Activated CD8-positive, alpha-beta memory T cell treated with anti-CD3 and anti-CD28 coated beads for 1 hour (primary cell): ENCODE measurements at places on chromosomes 11 and 22.

GRCh38 chr11:99522467-99523173 lies 501.9 kb downstream of the CNTN5 start:
- DNase-seq: no peak

GRCh38 chr11:1604181-1604580 lies 4.1 kb downstream of the KRTAP5-3 start:
- DNase-seq: no peak

DNA sequence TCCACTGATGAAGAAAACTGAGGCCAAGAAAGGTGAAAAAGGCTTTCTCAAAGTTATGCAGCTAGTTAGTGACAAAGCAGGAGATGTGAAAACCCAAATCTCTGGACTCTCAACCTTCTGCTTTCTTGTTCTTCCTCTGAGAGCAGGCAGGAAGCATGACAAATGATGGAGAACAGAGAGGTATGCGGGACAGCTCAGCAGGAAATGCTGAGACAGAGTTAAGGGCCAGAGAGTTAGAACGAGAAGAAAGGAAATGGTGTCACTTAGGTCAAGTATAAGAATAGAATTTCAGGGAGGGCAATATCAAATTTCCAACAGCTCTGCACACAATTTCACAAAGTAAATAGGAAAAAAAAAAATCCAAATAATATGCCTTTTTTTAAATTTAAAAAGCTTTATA lies 67.6 kb upstream of the ARHGAP42 start:
- no peak for DNase-seq

DNA sequence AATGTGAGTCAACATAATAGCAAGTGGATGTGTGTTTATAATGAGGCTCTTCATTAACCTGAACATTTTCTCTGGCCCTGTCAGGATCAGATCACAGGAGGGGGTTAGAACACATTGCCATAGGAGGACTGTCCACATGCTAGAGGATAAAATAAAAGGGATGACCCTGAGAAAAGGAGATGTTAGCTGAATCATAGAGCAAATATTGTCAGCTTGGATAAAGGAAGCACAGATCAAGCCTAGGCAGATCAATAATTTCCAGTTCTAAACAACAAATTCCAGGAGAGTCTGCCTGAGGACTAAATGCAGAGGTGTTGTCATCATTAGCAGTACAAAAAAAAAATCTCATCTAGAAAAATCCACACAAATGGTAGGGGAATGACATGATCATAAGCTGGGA lies 337.9 kb downstream of the LRRC4C start:
- DNase-seq: no peak

DNA sequence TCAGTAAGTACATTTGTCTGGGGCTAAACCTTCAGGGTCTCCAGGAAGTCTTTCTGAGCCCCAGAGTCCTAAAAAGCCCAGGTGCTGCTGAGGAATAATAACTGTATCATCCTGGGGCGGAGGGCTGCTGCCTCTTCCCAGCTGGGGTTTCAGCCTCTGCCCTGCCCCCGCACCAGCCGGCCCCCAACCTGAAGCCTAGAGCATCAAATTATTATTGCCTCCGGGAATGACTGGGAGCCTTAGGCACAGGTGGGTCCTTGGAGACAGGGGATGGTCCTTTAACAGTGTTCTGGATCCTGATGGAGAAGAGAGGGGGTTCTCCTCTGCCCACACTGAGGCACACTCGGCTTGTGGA lies 64.4 kb downstream of the BCR start:
- DNase-seq: no peak

DNA sequence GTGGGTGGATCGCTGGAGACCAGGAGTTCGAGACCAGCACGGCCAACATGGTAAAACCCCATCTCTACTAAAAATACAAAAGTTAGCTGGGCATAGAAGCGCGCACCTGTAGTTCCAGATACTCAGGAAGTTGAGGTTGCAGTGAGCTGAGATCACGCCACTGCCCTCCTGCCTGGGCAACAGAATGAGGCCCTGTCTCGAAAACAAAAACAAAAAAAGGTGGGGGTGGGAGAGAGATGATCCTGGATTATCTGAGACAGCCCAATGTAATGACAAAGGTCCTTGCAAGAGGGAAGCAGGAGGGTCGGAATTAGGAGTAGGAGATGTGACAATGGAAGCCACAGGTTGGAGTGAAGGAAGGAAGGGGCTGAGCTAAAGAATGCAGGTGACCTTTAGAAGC lies 87.6 kb upstream of the APOA1 start:
- DNase-seq: no peak

- no peak for DNase-seq
Observed at GRCh38 chr11:18700375-18700774, 1.8 kb downstream of the TMEM86A start.

DNA sequence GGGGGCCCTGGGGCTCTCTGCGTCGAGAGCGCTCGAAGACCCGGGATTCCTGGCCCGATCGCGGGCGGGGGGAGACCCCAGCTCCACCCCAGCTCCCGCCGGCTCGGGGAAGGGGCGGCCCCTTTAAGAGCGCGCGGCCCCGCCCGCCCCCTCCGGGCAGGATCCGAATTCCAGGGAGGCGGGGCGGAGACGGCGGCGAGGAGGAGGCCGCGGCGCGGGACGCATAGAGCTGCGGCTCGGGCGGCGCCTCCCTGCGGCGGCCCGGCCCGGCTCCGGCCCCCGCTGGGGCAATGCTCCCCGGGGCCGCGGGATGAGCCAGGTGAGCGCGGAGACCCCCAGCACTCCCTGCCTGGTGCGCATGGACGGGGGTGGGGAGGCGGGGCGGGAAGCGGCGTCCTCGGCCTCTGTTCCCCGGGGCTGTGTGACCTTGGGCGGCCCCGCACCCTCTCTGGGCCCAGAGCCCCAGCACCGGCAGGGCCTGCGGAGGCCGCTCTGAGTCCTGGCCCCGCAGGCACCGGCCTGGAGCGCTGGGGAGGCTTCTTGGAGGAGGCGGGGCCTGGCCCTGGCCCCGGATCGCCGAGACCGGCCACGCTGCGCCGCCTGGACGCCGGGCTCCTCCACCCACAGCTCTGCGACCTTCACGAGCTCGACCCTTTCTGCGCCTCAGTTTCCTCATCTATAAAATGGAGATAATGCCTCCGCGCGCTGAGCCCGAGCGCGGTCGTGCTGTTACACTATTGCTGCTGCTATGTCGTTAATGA lies 565 bp downstream of the GAS2L1 start:
- DNase-seq: no peak

DNA sequence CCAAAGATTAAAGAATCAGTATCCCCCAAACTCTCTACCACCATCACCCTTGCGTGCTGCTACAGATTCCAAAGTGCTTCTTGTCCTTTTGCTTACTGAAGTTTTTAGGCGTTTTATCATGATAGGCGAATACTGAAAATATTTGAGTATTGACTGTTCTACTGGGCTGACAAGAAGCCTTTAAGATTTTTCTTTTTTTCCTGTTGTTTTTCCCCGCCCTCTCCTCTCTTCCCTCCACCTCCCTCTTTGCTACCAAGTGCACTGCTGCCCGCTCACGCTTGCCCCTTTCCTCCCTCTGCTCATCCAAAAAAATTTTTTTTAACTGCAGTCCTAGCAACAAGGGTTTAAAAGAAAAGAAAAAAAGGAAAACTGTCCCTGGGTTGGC lies 679 bp downstream of the SPCS2 start:
- DNase-seq: no peak

- DNase-seq: no peak
Observed at GRCh38 chr22:19766511-19767426, 6.2 kb downstream of the TBX1 start.
